Endothelial cell of coronary artery (primary cell): ENCODE measurements at places on chromosomes 3 and 15. TPM values are rescaled to one million over a fixed set of nuclear protein-coding genes. Genes with fewer than 3 reads are reported as not detected.

Gene C3orf70
- 0.09 and 0.90 TPM in 2 replicates for total RNA-seq

Gene CPA3
- 0.66 and 3.1 TPM in 2 replicates for total RNA-seq

Gene WDR5B
- total RNA-seq = 3.2 and 3.9 TPM in 2 replicates

Gene OR5H6
- not detected in 2 replicates for total RNA-seq

Gene ZFYVE19
- total RNA-seq = 23.2 and 24.7 TPM in 2 replicates
